ENCODE measurements at places on chromosomes 12 and 14.

GRCh38 chr12:100823963-100824362, 29.4 kb downstream of the ANO4 start:
- DNase-seq = no peak

DNA sequence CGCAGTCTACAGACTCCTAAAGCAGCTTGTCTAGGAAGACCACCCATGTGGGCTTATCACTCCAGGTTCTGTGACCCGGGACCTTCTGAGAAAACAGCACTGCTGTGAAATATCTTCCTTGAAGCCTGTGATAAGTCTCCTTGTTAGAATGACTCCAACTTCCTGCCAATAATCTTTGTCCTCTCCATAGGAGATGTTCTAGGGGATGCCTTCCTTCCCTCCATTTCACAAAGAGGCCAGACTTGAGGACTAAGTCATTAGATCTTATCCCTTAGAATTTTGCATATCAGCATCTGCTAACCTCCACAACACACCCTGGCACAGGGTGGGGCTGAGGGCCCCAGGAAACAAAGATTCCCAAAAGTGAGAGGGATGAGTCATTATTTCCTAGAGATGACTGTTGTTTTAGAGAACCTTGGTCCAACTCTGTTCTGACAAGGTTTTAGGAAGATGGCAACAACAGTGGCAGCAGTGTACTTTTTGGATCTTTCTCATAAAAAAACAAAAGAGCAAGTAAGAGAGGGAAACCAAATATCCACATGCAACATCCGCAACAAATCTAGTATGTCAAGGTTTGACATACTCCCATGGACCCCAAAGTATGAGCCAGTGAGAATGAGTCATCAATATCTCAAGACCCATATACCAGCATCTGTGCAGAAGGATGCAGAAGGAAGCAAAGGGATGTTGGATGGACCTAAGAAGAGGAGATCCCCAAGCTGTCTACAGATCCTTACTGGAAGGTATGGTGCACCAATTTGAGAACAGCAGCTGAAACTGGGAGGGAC, 6.0 kb downstream of the LTB4R start:
- DNase-seq = no peak

DNA sequence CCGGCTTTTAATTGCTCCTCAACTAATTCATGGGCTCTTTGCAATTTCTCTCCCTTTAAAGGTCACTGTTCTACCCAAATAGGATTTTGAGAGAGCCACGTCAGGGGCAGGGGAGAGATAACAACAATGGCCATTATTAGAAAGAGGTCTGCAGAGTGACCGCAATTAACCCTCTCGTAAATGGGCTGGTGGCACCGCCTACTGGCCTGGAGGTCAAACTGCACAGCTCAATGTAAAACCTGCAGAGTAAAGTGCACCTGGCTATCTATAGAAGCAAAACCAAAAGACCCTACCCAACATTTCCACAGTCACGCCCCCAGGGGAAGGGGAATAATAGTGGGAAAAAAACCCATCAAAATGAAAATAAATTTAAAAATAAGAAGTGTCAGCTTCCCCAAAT, 21.6 kb upstream of the CLEC4E start:
- DNase-seq = no peak

GRCh38 chr12:112439769-112440168, 21.0 kb downstream of the PTPN11 start:
- DNase-seq = no peak

DNA sequence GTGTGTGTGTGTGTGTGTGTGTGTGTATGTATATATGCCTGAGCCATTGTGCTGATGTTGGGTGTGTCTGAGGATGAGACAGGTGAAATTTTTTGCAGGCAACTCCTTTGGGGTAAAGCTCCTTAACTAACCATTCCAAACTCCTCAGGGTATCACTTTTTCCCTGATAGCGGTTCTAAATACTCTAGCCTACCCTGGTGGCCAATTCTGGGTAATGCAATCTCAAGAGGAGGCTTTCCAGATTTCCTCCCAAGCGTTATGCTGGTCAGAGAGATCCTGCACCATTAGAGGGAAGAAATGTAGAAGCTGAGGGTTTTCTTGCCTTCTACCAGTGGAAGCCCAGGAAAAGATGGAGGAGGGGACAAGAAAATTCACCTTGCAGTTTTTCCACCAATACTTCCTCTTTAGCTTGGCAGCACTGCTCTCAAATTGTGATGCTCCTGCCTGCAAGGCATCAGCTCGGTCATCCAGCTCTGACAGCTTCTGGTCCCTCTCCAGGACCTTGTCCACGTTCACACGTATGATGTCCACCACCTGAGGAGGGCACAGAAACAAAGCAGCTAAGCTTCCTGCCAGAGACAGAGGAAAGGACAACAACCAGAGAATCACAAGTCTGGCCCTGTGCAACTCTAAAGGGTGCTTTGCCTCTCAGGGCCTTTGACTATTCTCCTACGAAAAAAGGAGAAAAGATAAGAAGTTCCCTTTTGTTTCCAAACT, 4.9 kb downstream of the VAMP1 start:
- DNase-seq = peak; percentile 65
